ENCODE measurements at places on chromosomes 16 and 17. TPM values are rescaled to one million over a fixed set of nuclear protein-coding genes. Genes with fewer than 3 reads are reported as not detected.

The PIPOX gene
- total RNA-seq, result 1.5 TPM

The ATP2C2 gene
- 0.58 TPM for total RNA-seq

The TAT gene
- total RNA-seq, result 0.13 TPM

The SLC13A2 gene
- total RNA-seq, result not detected

Data from sciatic nerve (tissue), 2 donors.